ENCODE measurements at places on chromosomes 1 and 21.

DNA sequence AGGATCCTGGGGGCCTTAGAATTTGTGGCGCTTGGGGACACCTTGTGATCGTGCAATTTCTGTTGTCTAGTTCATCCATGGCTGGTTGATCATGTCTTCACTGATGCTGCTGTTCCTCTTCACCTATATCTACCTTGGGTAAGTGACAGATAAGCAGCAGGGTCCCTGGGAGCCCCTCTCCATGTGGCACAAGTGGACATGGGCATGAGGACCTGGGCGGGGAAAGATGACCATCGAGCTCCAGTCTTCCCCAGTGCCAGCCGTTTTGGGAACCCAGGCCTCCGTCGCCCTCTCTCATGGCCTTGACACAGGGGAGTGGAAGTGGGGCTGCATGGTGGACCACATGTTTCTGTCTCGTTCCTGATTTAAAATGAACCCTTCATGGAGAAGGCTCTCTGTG lies 17.6 kb downstream of the PSEN2 start:
- no peak for DNase-seq

DNA sequence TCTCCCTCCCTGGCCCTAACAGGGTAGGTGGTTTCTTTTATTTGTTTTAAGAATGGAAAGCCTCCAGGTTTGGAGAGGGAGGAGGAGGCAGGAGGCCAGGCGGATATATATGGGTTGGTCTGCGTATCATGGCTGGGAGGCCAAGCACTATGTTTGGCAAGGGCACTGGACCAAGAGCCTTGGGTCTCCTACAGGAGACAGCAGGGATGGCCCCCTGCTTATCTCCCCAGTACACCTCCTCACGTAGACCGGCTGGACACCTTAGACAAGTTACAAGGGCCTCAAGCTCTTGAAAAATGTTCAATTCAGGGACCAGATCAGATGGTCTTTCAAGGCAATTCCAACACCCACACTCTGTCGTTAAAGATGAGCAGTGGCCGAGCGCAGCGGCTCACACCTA lies 10.9 kb downstream of the SLC41A1 start:
- no peak for DNase-seq

DNA sequence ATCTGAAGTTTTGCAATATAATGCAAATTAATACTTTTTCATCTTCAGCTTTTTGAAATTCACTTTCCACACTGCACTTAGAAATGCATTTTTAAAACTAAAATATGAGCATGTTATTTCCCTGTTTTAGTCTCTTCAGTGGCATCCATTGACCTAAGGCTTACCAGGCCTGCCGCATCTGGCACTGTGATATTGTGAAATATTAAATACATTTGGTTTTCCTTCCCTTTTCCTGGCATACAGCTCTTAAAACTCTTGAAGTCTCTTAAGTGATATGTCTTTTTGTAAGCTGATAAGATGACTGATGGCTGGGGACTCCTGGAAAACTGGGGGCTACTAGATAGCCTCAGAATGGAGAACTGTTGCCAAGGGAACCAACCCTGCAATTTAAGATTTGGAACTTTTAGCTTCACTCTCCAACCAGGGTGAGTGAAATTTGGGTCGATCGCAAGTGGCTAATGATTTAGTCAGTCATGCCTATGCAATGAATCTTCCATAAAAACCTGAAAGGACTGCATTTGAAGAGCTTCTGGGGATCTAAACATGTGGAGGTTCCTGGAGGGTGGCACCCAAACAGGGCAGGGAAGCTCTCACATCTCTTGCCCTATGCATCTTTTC lies 75.5 kb upstream of the PDC start:
- DNase-seq, result peak; percentile 44

- no peak for DNase-seq
These were observed 22.1 kb upstream of the FAM20B start for GRCh38 chr1:179003512-179004066.

DNA sequence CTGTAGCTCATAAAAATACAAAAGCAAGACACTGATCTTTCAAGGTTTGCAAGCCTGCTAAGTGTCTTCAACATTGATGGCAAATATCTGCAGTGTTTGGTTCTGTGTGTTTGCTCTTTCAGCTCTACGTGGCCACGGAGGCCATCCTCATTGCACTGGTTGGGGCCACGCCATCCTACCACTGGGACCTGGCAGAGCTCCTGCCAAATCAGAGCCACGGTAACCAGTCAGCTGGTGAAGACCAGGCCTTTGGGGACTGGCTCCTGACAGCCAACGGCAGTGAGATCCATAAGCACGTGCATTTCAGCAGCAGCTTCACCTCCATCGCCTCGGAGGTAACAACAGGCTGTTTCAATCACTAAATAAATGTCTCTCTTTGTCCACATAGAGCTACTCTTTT lies 15.6 kb downstream of the SLC22A15 start:
- no peak for DNase-seq

DNA sequence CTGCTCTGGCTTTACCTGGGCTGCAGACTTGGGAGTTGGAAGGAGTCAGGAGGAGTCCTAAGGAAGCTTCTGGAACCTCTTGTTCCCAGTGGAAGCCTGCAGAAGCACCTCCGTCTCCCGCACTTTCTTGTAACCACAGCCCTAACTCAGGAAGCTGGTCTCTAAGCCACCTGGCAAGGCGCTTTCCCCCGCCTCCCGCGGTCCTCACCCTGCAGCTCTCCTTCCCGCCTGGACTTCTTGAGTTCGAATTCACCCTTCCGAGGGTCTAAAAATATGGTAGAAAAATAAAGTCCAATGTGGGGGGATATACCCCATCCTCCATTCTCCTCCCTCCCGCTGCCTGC lies 15.1 kb downstream of the PAX7 start:
- no peak for DNase-seq

DNA sequence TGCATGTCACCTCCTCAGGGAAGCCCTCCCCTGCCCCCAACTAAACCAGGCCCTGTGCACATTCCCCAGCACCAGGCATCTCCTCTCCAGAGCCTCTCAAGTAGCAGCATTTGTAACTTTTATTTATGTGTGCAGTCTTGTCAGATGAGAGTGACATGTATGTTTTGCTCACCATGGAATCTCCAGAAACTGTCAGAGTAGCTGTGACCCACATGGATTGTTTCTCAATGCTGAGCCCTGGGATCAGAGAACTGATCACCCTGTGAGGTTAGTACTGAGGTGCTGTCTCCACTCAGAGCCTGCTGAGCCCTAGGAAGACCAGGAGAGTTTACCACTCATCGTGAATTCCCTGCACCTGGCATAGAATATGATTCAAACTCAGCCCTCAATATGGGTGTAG lies 190.9 kb upstream of the EDN2 start:
- no peak for DNase-seq

DNA sequence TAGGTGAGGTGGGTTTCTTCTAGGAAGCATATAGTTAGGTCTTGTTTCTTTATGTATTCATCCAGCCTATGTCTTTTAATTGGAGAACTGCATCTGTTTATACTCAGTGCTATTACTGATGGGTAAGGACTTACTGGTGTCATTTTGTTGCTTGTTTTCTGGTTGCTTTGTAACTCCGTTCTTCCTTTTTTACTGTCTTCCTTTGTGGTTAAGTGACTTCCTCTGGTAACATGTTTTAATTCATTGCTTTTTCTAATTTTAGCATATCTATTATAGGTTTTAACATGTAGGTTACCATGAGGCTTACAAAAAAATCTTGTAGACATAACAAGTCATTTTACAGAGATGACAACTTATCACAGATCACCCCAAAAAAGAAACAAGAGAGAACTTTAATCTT lies 160.8 kb downstream of the VAV3 start:
- DNase-seq, result no peak

GRCh38 chr1:6314503-6314902 lies 53.6 kb upstream of the GPR153 start:
- DNase-seq, result no peak

GRCh38 chr1:241589521-241589920 lies 50.6 kb downstream of the CHML start:
- no peak for DNase-seq

DNA sequence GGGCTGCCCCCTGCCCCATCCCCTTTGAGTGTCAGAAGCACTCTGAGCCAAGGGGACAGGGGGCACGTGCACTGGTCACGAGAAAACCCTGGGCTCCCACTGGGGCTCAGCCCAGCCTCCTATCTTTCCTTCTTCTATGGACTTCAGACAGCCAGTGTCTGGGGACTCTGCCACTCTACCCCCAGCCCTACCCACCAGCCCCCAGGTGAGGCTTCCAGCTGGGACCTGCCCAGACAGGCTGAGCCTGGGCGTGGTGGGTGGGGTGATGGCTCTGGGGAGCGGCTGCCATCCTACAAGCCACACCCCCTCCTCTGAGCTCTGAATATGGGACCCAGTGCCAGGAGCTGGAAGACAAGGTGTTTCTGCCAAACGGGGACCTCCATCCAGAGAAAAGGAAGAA lies 8.0 kb upstream of the SFN start:
- no peak for DNase-seq

- peak; percentile 94 for DNase-seq
These were observed at the start of gene AHDC1 for GRCh38 chr1:27603681-27604578. TSS of gene AHDC1 (minus strand) at chr1:27604144. CDS start at chr1:27552115, 52,029 bp downstream.

DNA sequence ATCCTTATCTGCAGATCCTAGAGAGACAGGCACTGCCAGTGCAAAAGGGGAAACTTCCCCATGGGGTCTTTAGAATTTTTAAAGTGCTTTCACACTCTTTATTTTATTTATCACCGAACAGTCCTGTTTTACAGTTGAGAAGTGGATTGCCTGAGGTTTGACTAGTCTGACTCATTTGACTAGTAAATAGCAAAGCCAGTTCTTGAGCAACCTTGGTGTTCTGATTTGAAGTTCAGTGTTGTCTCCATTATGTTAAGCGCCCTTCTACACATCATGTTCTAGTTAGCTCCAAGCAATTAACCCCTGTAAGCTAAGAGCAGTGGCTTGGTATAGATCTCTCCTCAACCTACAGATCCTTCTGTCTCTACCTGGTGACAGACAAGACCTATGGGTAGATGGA lies 262.9 kb downstream of the CACNA1E start:
- no peak for DNase-seq

GRCh38 chr1:33805988-33806387 lies 57.9 kb upstream of the HMGB4 start:
- DNase-seq, result no peak

GRCh38 chr1:202656951-202657646 lies 53.2 kb downstream of the SYT2 start:
- DNase-seq, result peak; percentile 26

GRCh38 chr21:34647555-34647954 lies 21.2 kb upstream of the CLIC6 start:
- no peak for DNase-seq

- no peak for DNase-seq
These were observed 111.3 kb upstream of the SAMSN1 start for GRCh38 chr21:14657241-14658008.

DNA sequence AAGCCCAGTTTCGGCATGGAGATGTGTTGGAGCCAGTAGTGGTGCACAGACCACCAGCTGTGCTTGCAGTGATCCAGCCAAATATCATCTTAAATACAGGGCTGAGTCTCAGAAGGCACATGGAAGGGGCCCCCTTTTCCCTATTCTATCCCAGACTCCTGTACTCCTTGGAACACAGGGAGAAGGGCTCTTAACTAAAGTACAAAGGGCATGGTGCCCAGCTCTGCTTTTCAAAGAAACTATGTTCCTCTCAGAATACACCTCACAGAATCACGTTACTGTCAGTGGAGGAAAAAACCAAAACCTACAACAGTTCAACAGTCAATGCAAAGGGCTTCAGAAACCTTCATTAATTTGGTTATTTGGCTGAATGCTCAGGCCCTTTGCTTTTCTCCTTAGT lies 180.6 kb upstream of the C1orf105 start:
- DNase-seq, result no peak

DNA sequence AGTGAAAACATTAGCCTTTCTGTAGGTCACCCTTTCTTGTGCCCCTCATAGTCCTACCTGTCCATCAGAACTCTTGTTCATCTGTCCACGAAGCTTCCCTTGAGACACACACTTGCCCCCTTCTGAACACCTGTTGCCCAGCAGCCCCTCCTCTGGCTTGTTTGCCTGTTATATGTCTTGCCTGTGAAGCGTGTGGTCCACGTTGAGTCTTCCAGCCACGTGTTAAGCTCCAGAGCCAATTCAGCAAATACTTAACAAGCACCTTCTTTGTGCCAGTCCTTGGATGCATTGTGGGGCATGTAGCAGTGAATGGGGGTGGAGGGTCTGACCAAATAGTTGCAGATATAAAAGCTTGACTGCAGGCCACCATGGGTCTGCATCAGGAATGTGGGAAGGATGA lies 66.6 kb downstream of the MAN1C1 start:
- no peak for DNase-seq

DNA sequence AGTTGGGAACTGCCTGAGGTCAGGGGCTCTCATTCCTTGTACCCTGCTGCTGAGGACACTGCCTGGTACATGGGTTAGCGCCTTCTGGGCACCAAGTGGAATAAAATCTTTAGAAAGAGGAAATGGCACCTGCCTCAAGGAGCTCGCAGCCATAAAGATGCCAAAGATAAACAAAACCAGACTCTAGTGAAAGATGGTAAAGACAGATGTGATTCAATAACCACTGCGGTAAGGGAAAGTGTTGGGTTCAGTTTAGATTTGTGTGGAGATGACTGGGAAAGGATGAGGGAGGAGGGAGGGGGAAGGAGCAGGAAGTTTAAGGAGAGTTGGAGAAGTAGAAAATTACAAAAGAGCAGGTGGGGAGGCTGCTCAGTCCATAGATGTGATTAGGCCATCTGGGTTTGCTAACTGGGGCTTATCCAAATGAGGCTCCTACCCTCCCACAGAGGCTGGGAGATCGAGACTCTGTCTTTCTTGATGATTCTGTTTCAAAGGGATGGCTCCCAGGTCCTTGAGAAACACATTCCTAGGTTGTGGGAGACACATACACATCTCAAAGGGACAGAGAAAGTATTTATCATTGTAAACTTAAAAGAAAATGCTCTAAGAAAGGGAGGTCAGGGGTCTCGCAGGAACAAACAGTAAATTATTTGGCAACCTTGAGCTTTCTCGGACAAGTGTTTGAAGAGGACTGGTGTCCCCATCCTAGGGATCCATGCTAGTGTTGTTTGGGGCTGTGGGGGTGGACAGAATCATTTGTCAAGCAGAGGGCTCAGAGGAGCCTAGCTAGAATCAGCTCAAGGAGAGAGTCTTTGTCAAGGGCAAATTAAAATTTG lies 65.7 kb upstream of the MORC3 start:
- DNase-seq, result no peak

- DNase-seq, result no peak
These were observed 7.9 kb downstream of the LYST start for GRCh38 chr1:235858766-235859165.

DNA sequence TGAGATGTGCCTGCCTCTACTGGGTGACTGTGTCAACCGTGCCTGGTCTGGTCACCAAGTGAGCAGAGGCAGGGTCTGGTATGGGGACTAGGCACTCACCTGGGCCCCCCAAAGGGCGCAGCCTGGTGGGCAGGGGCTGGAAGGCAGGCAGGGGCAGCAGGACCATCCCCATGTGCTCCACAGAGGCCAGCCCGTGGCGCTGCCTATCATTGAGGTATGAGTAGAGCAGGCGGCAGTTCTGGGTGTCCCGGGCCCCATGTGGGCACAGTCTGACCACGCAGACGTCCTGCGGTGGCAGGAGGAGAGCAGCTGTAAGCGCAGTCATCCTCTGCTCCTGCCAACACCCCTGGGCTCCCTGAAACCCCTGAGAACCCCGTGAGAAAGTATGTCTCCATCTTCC lies 23.7 kb downstream of the SPOCD1 start:
- no peak for DNase-seq
